ENCODE measurements at places on chromosomes 1 and 21.

DNA sequence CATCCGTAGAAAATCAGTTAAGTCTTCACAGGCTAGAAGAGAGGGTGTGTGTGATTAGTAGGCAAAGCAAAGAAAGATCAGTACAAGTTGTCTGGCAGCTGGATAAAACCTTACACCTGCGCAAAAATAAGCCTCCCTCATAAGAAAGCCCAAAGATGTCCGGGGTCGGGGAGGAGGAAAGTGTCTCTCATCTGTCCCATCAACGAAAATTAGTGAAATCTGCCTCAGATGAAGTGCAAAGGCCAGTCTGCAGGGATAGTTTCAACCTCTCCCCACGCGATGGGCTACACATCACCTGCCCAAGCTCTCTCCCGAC is 333.9 kb downstream of the SRGAP2C start:
- no peak for DNase-seq

DNA sequence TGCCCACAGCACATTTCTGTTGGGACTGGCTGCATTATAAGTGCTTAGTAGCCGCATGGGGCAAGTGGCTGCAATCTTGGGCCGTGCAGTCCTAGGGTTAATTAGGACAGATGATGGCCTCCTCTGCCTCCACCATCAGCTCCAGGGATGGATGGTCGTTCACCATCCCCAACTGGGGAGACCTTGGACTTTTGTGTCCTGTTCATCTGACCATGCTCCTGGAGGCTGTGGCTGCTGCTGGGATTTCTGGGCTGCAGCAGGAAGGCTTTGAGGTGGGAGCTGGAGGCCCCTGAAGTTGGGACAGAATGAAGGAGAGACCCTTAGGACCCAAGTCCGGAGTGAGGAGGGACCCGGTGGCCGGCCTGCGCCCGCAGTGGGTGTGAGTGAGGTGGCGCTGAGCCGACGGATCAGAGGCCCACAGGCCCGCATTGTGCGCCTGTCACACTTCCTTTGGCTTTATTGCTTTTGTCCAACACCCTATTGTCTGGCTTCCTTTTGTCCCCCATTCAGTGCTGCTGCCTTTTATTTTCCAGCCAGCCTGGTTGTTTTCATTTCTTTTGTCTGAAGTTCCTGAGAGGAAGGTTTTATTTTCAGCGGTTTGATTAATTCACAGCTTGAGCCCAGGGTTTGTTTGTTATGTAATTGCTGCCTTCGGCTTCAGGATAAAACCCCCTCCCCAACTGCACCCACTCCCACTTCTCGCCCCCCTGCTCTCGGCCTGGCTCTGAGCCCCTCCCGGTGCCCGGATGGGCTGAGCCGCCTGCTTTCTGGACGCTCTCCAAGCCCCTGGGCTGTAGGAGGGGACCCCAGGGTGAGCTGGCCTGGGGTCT is 35.6 kb downstream of the SOX13 start:
- DNase-seq: no peak

GRCh38 chr1:113783254-113784103 is 24.2 kb upstream of the PHTF1 start:
- DNase-seq: peak; percentile 17

DNA sequence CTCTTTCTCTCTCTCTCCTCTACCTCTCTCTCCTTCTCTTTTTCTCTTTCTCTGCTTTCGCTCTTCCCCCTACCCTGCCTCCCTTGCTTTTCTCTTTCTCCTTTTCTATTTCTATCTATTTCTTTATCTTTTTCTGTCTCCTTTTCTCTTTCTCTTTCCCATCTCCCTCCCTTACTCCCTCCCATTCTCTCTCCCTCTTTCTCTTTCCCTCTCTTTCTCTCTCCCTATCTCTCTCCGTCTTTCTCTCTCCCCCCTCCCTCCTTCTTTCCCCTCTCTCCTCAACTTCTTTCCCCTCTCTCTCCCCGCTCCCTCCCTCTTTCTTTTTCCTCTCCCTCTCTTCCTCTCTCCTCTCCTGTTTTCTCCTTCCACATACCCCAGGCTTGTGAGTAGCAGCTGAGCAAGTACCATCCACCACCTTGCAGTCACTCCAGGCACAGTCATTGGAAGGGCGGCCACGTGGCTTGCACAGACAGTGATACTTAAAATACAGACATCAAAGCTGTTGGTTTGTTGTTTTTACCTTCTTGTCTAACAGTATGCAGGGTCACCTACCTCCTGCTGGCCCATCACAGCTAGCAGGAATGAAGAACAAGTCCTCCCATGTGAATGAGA is 209.1 kb upstream of the COA6 start:
- no peak for DNase-seq

DNA sequence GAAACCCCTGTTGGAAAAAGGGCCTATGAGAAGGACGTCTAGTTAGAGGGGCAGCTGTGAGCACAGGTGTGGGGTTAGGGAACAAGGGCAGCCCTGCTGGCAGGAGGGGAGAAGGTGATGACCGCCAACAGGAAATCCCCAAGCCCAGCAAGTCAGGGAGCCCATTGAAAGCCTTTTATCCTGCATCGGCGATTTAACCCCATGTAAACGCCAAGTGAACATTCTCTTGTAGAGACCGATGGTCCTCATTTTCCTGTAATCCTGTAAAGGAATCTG is 1.1 kb upstream of the BSND start:
- no peak for DNase-seq

DNA sequence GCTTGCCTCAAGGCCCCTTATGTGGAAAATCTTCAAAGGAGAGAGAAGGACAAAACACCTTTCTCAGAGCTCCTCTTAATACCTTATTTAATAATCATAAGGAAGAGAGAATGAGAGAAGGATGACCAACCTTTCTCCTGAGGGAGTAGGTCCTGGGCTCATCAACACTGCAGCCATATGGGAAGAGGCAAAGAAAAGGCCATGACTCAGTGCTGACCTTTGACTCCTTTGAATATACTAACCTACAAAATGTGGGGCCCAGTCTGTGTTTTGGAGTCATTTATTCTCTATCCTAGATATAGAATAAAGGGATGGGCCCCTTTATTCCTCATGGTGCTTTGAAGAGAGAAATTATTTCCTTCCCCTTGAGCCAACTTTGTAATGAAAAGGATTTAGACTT is 38.3 kb downstream of the CAMSAP2 start:
- no peak for DNase-seq

GRCh38 chr1:155196103-155196892 is 11.4 kb downstream of the THBS3 start:
- no peak for DNase-seq

- peak; percentile 32 for DNase-seq
Measured at GRCh38 chr1:28510273-28510969, 4.6 kb downstream of the RCC1 start.

GRCh38 chr1:154998818-154999570 is 3.6 kb upstream of the ZBTB7B start:
- DNase-seq: peak; percentile 64

- no peak for DNase-seq
Measured at GRCh38 chr1:93828367-93828755, 50.6 kb downstream of the DNTTIP2 start.

- no peak for DNase-seq
Measured at GRCh38 chr1:61472876-61473275, 252.1 kb downstream of the TM2D1 start.

DNA sequence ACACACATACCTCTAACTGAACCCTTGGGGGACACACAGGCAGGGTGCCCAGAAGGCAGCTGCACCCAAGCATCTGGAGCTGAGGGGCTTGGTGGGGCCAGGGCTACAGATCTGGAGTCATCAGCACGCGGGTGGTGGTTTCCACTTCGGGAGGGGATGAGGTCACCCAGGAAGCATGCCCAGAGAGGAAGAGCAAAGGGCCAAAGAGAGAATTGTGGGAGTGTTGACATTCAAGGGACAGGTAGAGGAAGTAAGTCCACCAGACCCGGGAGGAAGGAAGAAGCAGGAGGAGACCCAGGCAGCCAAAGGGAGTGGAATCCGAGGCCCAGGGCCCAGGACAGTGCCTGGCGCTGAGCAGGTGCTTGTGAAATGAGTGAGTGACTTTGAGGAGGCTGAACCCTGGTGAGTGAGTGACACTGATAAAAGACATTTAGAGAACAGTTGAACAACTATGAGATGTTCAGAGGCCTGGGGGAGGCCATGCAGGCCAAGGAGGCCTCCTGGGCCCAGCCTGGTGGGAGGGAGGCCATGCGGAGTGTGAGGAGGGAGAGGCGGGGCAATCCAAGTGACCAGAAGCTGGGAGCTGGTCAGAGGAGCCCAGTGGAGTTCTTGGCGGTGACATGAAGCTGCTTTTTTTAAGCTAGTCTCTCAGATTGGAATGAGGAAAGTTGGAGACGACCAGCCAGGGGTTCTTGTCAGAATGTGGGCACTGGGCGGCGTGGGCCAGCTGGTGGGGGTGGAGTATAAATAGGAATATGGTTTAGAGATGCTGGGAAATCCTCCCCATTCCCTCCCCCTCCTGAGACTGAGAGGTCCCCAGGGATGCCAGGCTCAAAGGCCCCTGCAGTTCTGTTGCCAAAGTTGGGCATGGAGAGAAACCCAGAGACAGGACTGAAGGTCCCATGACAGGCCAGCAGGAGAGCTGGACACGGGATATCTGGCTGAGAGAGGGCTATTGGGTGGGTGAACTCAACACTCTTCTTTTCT is 7.9 kb downstream of the CDK18 start:
- no peak for DNase-seq

- no peak for DNase-seq
Measured at GRCh38 chr1:74583397-74583796, 71.0 kb upstream of the LRRC53 start.

DNA sequence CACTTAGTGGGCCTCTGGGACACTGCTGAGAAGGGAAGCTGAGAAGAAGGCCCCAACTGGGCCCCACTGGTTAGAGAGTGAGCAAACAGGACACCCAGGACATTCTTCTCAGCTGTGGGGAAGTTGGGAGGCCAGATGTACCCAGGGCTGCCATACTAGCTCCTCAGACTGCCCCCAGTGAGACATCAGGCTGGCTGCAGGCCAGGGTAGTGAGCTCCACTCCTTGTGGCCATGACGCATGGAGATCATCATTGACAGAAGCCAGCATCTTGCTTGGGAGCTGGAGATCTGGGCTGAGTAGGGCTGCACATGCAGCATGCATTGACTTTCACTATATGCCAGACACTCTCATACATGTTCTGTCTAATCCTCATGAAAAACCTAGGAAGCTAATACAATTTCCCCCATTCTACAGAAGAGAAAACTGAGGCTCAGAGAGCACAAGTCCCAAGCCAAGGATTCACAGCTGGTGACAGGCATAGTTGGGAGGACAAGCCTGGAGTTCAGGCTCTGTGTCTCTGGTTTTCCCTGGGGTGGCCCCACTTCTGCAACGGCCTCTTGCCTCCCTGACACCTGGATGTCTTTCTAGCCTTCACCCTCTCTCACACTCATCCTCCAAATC is 24.1 kb upstream of the MYCL start:
- DNase-seq: no peak

- DNase-seq: no peak
Measured at GRCh38 chr1:236103059-236103458, 38.2 kb upstream of the NID1 start.

DNA sequence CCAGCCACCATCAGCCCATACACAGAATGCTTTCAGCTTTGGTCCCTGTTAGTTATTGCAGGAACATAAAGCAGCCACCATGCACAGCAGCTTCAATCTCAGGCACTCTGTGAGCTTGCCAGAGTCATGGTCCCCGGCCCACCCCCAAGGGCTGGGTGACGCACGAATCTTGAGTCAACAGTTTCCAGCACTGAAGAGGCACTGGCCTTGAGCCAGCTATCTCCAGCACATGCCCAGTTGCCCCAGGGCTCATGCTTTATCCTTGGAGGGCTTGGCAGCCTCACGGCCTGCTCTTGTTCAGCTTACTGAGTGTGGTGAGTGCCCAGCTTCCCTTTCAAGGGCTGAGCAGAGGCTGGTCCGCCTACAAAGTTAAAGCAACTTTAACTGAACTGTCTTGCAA is 200.7 kb upstream of the RAB4A start:
- DNase-seq: no peak

- peak; percentile 46 for DNase-seq
Measured at GRCh38 chr1:108708691-108709660, 3.7 kb upstream of the FNDC7 start.

DNA sequence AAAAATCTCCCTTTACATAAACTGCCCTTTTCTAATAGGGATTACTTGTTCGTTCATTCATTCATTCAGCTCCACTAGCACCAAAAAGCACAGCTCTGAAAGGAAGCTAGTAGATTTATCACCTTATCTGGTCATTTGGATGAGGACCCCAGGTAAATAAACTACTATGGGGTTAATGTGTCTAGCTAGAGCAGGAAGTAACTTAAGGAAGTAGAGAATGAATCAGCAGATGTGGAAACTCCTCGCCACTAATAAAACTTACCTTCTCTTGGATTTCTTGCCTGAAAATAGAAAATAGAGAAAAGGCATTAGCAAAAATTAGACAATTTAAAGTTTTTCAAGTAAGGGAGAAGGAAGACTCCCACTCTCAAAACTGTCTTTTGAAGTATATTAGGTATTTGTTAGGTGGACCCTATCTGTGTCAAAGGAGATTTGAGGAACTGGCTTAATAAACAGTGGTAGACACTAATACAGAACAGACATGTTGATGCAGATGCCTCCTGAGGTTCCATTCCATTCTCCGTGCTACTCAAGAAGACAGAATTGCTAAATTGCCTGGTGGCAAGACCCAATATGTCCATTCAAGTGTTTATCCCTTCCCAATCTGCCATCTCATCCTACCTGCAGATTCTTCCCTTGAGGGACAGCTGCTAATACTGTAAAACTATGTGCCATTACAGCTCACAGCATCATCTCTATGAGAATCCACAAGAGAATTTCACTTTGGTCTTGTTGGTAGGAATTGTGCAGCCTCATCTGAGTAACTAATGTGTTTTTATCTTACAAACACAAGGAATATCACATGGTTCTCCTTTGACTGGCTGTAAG is 14.9 kb downstream of the SELL start:
- no peak for DNase-seq

- DNase-seq: no peak
Measured at GRCh38 chr1:202075389-202075788, 47.3 kb upstream of the GPR37L1 start.

DNA sequence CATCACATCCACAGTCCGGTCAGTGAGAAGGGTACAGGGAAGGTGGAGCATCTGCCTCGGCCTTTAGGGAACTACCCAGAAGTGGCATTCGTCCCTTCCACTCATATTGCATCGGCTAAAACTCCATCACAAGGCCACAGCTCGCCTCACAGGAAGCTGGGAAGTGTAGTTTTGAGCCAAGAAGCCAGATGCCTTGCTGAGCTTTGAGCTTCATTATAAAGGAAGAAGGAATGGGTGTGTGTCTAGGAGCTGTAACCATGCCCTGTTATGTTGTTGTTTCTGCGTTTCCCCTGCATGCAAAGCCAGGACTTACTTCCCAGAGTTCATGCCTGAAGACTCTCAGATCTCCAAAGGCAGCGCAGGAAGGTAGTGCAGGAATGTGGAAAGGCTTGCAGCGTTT is 61.1 kb downstream of the OPTC start:
- no peak for DNase-seq

DNA sequence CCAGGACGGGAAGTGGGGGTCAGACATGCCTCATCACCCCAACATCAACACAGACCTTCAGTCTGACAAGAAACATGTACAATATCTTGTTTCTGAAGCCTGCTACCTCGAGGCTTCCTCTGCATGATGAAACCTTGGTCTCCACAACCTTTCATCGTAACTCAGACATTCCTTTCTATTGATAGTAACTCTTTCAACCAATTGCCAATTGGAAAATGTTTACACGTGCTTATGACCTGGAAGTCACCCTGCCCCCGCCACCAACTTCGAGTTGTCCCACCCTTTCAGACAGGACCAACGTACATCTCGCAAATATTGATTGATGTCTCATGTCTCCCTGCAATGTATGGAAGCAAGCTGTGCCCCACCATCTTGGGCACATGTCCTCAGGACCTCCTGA is 159.5 kb downstream of the ETS2 start:
- no peak for DNase-seq

Measured in stimulated activated naive CD4-positive, alpha-beta T cell treated with Interleukin-2 at 50 U/mL for 16 hours (primary cell).